ENCODE measurements at places on chromosomes 11 and 22.

DNA sequence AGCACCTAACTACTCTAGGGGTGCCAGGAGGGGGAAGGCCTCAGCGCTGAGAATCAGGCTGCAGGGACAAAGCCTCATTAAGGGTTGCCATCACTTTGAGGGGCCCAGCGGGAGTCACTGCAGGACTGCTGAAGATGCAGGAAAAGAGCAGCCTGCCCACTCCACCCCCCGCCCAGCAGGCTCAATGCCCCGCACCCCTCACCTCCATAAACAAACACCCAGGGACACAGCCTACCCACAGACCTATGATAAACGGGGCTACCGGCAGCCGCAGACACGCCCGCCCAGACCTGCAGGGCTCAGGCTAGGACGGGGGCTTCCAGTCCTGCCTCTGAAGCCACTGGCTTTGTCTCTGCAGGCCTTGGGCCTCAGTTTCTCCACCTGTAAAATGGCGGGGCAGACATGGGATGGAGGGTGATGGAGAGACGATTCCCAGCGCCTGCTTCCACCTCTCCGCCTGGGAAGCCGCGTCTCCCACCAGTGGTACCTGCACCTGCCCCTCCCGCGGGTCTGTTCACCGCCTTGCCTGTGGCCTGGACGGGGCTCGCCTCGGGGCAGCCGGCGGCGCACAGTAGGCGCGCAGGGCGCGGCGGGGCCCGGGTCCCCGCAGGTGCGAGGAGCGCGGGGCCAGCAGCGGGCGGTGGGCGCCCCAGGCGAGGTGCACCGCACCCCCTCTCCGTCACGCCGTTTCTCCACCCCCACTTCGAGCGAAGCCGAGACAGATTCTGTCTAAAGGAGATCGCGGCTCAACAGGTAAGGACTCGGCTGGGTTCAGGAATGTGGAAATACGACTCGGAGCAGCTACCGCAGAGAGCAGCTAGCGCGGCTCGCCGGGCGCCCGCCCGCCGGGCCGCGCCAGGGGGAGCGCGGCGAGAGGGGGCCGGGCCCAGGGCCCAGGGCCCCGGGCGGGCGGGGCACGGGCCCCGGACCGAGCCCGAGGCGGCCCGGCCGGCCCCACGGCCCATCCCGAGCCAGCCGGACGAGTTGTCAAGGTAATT, 1.5 kb downstream of the WNT7B start:
- no peak for DNase-seq

DNA sequence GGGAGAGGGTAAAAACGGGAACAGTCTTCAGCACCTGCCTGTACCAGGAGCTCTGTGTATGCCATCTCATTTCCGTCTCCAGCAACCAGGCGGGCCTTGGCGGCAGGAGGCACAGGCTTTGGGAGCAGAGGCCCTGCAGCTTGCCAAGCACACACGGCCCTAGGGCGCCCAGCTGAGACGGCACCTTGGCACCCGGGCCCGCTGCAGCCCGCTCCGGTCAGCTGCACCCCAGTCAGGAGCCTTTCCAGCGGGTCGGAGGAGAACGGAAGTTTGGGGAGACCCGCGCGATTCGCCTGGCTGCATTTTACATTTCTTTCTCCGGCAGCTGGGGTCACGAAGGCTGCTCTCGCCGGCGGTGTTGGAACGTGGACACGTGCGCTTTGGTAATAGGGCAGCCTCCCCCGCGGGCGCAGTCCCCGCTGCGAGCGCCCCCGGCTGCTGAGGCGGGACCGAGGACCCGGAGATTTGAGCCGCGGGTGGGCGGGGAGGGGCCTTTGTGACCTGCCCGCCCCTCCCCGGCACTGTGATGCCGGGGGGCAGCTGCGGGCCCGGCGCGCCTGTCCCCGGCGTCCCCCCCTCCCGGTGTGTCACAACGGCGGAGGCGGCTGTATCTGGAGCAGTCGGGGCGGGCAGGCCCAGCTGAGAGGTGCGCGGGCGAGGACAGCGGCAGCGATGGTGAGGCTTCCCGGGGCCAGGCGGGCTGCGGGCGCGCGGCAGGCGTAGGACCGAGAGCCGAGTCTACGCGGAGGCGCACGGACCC, at the start of gene TUBA8:
Gene TUBA8 (plus strand): TSS at position 616 of the 760 bp plus-strand sequence. CDS start 57 bp downstream, at position 673.
- DNase-seq: no peak

DNA sequence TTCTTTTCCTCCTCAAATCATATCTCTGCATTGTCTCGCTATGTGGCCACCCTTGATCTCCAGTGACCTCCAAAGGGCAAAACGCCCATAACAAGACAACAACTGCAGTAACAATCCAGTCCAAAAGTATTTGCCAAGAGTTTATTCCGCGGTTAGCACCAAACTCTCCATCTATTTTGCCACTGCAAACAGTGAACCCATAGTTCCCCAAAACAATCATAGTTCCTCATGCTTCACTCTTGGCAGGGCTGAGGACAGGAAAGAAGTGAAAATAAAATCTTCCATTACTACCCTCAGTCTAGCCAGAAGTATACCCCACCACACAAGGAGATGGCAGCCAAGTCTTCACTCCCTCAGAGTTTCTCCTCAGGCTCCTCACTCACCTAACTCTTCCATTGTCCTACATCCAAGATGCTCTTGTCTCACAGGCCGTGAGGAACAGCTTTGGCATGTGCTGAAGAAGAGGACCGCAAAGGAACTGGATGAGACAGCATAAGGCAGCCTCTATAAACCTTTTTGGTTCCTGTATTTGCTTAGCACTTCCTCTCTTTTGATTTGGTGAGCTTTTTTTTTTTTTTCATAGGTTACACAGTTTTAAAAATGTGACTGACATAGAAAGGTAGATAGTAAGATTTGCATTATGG, at the start of gene LPXN:
Gene LPXN (minus strand): TSS at position 480 of the 644 bp plus-strand sequence. CDS start 84 bp downstream, at position 396.
- DNase-seq: peak; percentile 45

DNA sequence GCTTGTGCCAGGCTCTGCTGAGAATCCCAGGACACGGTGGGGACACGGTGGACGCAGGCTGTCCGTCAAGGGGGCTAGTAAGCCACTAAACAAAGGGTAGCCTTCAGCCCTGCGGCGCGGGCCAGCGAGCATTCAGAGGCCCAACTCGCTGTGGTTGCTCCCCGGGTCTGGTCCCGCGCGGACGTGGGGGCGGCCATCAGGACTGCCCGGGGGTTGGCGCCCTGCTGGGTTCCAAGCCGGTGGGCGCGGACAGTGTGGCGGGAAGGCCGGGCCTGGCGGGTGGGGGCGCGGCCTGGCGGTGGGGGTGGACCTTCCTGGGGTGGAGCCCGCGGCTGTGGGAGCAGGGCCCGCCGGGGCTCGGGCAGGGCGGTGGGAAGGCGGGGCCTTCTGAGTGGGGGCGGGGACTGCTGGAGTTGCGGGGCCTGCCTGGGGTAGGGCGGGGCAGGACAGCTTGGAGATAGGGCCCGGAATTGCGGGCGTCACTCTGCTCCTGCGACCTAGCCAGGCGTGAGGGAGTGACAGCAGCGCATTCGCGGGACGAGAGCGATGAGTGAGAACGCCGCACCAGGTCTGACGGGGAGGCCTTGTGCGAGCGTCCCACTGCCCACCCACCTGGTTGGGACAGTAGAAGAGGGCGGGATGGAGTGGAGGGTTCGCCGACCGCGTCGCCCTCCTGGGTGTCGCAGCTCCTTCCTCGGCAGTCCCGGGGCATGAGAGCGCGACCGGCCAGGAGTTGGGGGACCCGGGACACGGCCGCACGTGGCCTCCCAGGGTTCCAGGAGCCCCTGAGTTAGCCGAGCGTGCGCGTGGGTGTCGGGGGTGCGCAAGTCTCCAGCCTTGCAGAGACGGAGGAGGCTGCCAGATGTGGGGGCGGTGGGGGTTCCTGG, at the start of gene SERHL2:
Gene SERHL2 (plus strand): TSS at position 482 of the 887 bp plus-strand sequence. CDS start 65 bp downstream, at position 547.
- DNase-seq: peak; percentile 85

GRCh38 chr22:25045159-25045558, 92.6 kb downstream of the KIAA1671 start:
- no peak for DNase-seq

GRCh38 chr11:12786891-12787290, 112.7 kb downstream of the TEAD1 start:
- DNase-seq: no peak

DNA sequence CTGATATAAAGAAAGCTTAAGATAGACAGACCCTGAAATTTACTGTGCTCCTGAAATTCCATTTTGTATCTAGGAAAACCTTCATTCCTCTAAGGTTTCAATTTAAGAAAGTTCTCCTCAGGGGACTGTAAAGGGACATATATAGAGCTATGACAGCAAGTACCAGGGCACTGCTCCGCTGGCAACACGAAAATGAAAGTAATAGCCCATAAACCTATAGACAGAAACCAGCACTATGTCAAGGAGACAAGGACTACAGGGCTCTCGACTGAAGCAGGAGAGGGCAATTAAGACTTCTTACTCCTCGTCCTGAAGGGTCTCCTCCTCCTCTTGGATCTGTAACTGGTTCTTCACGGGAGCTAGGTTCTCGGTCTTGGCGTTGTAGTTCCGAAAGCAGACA, 6.9 kb downstream of the FEZ1 start:
- DNase-seq: no peak

GRCh38 chr11:43583548-43583947, 97.0 kb upstream of the HSD17B12 start:
- no peak for DNase-seq

All from activated T-helper 1 cell treated with anti-CD3 and anti-CD28 coated beads, Interleukin-12 subunit alpha, Interleukin-12 subunit beta, Interleukin-2, Interleukin-4 antibody, amounts not matched to agents 30 ng/mL and 10 ng/mL and 1 ng/mL, durations not matched to agents 14 hours and 24 hours and 36 hours (primary cell).